ENCODE measurements at places on chromosomes 6 and 20.

DNA sequence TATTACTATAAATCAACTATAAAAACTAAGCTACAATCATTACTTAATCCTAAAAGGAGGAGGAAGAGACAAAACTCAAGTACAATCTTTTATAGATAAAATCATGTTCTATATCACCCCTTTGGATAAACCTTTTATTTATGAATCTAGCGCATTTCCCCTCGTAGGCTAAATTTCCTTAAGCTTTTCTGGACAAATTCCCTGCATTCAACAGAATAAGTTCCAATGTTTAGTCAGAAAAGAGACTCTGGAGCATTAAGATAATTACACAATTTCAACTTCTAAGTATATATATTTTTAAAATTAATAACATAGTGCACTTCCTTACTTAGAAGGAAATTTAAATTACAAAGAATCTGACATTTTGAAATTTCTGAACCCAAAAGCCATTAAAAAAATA, 37.9 kb downstream of the ATXN1 start:
- no peak for DNase-seq

DNA sequence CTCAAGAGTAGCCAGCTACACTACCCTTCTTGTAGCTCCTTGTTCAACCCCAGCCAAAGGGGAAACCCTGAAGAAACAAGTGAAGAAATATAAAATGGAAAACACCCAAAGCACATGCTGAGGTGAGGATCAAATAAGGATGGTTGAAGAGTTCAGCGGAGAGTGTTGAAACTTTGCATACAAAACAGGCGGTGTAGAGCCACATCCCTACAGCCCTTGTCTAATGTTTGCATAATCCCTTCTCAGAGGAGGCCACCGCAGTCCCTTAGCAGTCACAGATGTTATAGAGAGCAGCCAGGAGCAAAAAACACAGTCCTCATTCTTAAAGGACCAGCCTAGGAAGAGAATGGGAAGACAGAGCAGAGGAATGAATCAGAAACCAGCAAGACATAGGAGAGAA, 350.7 kb upstream of the SASH1 start:
- DNase-seq = no peak

- DNase-seq = no peak
Observed at GRCh38 chr6:97958134-97958533, 675.1 kb upstream of the MMS22L start.

DNA sequence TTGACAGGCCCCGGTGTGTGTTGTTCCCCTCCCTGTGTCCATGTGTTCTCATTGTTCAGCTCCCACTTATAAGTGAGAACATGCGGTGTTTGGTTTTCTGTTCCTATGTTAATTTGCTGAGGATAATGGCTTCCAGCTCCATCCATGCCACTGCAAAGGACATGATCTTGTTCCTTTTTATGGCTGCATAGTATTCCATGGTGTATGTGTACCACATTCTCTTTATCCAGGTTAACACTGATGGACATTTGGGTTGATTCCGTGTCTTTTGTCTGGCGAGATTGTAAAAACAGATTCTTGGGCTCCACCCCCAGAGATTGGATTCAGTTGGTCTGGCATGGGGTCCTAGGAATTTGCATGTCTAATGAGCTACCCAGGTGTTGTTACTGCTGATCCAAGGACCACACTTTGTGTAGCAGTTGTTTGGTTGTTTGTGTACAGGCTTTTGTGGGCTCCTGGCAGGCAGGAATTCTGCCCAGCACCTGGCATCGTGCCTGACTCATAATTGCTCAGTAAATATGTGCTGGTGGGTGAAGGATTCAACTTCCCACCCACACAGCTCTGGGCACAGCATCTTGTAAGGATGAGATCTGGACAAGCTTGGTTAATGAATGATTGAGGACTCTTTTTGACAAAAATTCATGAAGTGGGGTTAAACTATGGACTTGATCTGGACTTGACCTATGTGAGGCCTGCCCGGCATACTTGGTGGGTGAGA, 5.2 kb downstream of the TOX2 start:
- DNase-seq = no peak

DNA sequence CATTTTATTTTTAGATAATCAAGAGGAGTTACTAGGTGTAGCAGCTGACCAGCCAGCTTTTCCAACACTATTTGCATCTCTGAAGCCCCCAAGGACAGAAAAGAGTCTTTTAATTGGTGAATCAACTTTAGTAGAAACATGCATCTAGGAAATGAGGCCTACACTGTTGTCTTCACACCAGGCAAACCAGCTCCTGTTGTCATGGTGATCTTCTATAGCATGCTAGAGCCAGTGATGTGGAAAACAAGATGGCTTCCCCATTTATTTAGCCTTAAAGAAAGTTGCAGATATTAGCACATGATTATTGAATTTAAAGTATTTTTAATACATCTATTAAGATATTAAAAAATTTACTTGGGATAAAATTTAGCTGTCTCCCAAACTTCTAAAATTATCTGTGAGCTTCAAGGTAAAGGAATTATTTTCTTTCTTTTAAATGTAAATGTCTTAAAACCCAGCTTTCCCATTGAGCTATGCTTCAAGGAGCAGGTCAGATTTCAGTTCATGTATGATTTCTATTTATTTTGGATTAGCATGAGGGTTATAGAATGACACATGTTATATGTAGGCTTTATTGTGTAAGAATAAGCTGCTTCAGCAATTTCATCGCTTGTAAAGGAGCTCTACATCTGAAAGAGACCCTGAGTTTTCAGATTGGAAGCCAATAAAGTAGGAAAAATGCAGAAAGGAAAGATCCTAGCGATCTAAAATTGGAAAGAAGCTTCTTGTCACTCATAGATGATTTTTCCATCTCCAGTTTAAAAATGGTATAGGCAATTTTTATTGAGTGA, 564.9 kb upstream of the CITED2 start:
- no peak for DNase-seq

GRCh38 chr6:22083119-22083518, 213.7 kb downstream of the PRL start:
- DNase-seq = no peak

DNA sequence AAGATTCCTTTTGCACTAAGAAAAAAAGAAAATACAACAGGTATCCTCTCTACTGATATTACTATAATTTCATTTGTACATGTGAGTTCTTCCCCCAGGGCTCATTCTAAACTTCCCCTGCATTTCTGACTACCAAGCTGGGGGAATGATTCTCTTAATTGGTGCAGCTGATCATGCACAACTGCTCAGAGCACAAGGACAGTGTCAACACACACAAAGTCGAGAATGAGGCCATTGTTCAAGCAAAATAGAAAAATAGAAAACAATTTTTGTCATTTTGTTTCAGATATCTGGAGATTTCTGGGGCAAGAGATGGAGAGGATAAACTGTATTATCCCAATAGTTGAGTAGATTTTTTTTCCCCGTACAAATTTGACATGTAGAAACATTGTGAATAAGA, 236.3 kb downstream of the HAO1 start:
- no peak for DNase-seq

DNA sequence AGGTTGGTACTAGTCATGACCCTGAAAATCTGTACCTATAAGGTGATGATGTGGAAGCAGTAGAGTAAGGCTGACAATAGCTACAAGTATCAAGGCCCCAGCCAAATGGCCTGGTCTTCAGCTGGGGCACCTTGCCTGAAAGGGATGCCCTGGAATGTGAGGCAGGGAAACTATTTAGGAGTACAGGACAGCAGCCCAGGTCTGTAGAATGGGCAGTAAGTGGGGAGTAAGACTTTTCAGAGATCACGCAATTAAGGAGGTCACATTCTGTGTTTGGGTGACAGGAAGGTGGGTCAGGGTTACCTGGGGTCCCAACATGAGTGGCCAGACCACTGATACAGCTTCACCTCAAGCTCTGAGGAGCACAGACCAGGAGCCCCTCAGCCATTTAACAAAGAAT, 9.4 kb downstream of the SLC35F1 start:
- no peak for DNase-seq

Data from stimulated activated CD8-positive, alpha-beta memory T cell treated with anti-CD3 and anti-CD28 coated beads, Interleukin-4, amount 100 ng/mL, for 1 hour (primary cell).